PC-3 (cell line): ENCODE measurements at places on chromosomes 1 and 21. TPM values are rescaled to one million over a fixed set of nuclear protein-coding genes. Genes with fewer than 3 reads are reported as not detected.

The RNU1-1 gene
- total RNA-seq: under 0.01 TPM in 2 replicates

The OR6K3 gene
- not detected in 2 replicates for total RNA-seq

The ERICH3 gene
- total RNA-seq: not detected in 2 replicates

The EXTL1 gene
- total RNA-seq: 0.26 TPM in 1 of 2 replicates, not detected in the other

The NUAK2 gene
- total RNA-seq: 3.8 and 4.8 TPM in 2 replicates

The FAM43B gene
- 0.11 TPM in 1 of 2 replicates, not detected in the other for total RNA-seq

The TTLL7 gene
- total RNA-seq: 3.8 and 6.8 TPM in 2 replicates
